Stimulated activated CD8-positive, alpha-beta memory T cell treated with anti-CD3 and anti-CD28 coated beads, Interleukin-15, amount 100 ng/mL, for 24 hours (primary cell): ENCODE measurements at places on chromosomes 2 and 18.

DNA sequence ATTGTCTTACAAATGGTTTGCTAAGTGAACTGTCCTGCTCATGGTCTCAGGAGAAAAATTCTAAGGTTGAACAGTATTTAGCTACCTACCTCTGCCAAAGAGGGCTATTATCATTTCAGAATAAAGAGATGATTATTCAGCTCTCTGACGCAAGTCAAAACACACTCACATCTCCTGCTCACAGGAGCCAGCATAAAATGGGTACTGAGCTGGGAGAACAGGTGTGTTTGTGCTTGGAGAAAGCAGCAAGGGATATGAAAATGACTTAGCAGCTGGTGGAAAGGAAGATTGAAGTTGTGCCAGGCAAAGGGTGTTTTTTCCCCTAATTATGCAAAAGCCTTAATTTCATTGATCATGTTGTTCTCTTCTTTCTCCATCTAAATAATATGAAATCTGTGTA lies 47.3 kb upstream of the TANK start:
- no peak for DNase-seq

- no peak for DNase-seq
These were observed 91.4 kb downstream of the COL6A3 start for GRCh38 chr2:237322564-237322963.

DNA sequence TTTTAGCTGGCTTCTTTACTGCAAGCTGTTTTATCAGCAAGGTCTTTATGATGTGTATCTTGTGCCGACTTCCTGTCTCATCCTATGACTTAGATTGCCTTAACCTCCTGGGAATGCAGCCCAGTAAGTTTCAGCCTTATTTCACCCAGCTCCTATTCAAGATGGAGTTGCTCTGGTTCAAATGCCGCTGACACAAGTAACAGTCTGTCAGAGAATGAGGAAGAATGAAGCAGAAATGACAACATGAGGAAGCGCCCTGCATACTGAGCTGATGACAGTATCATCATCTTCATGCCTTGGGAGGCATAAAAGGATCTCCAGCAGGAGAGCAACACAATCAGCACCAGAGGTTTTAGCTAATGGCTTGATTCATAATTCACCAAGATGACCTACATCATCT lies 309.4 kb downstream of the NBAS start:
- DNase-seq, result no peak

DNA sequence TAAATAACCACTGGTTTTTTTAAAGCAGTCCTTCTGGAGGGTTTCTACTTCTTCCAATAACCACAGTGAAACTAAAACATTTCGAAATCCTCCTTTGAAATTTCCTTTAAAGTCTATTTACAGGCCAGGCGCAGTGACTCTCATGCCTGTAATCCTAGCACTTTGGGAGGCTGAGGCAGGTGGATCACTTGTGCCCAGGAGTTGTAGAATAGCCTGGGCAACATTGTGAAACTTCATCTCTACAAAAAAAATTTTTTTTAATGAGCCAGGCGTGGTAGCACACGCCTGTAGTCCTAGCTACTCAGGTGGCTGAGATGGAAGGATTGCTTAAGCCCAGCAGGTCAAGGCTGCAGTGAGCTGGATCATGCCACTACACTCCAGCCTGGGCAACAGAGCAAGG lies 15.2 kb downstream of the KIDINS220 start:
- DNase-seq, result no peak

DNA sequence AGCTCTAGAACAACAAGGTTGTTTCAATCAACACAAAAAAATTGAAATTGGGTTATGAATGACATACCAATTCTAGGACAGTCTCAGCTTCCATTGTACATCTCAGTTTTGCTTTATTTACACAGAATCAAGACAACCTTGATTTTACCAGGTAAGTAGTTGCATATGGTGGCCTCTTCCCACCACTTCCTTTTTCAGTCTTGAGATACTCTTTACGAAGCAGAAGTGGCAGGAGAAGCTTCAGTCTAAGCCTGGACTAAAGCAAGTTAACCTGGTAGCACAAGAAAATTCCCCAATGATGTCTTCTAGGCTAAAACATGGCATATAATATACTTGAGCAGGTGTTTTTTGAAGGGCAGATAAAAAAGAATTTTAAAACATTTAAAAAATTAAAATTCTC lies 10.7 kb upstream of the FAM136A start:
- no peak for DNase-seq

DNA sequence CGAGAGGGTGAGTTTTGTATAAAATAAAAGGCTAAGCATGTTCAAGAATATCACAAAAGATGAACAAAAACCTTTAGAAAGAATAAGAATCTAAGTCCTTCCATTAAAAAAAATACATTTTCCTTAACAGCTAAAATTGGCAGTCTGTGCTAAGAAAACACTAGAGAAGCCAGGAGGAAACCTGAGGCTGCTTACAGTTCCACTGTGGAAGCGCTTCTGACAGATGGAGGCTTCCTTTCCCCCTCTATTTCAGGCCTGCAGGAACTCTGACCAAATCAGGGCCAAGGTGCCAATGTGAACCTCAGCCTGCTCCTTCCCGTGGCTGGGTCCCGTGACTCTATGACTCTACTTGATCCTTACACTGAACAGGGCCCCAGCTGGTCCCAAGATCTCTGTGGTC lies 108.1 kb upstream of the ARHGAP28 start:
- DNase-seq, result no peak

DNA sequence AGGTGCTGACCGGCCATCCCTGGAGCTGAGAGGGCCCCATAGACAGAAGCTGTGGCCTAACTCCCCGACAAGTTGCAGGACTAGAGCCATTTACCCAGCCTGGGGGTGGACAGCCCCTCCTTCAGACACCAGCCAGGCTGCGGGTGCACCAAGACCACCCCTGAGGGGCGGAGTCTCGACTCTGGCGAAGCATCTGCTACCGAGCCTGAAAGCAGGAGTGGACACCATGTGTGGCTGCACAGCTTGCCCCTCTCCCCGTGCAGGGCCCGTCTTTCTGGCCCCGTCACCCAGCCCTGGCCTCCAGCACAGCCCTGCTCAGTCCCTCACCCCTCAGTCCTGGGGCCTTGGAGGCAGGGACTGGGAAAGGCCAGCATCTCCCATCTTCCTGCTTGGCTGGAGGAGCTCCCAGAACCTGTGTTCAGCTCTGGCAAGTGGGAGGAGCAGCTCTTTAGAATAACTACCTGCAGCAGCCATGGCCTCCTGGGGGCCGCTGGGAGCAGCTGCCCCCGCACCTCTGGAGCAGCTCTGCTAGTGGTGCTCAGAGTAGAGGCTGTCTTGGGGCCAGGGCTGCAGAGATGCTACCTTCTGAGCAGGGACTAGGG lies 275.8 kb downstream of the NDUFA10 start:
- DNase-seq, result no peak

- no peak for DNase-seq
These were observed 30.7 kb downstream of the XRCC5 start for GRCh38 chr2:216139884-216140283.

DNA sequence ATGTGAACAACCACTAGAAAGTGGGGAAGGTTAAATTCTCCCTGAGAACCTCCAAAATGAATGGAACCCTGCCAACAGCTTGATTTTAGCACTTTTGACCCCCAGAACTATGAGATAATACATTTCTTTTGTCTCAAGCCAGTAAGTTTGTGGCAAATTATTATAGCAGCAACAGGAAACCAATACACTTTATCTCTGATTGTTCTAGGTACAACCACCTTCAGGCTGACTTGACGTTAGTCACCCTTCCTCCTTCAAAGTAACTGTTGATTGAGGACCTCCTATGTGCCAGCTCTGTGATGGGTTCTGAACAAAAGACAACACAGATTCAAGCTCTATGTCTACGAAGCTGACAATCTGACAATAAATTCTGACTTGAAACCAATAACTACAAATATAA lies 318.9 kb downstream of the NCKAP5 start:
- no peak for DNase-seq

- no peak for DNase-seq
These were observed 930.0 kb upstream of the KLHL29 start for GRCh38 chr2:22454826-22455485.

GRCh38 chr2:218027426-218028188 lies 24.8 kb upstream of the TNS1 start:
- DNase-seq, result no peak

DNA sequence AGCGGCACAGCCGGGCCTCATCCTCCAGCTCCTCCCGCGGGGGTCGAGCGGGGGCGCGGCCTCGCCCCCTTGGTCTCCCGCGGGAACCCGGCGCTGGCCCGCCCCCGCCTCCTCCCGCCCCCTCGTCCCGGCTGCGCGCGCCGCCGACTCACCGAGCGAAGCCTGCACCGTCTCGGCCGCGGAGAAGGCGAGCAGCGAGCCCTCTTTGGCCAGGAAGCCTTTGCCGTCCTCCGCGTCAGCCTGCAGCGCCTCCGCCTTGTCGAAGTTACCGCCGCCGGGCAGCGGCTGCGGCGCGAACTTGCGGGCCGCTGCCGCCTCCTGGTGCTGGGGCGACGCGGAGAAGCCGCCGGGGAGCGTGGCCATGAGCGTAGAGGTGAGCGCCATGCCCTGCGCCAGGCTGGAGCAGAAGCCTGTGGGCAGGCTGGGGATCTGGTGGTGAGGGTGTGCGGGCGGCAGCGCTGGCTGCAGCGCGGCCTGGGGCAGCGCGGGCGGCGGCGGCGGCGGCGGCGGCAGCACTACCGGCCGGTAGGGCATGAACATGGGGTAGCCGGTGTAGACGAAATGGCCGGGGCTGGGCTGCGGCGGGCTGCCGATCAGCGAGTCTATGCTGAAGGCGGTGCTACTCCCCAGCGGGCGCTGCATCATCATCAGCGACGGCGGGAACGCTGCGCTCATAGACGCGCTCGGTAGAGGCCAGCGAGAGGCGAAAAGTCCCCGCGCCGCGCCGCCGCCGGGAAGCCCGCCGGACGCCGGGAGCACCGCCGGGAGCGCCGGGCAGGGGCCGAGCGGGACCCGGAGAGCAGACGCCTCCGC lies 683 bp downstream of the GBX2 start:
- DNase-seq, result no peak

GRCh38 chr2:232568161-232568560 lies 17.7 kb downstream of the EIF4E2 start:
- no peak for DNase-seq

GRCh38 chr2:232489516-232490220 lies 2.0 kb upstream of the ECEL1 start:
- DNase-seq, result no peak

DNA sequence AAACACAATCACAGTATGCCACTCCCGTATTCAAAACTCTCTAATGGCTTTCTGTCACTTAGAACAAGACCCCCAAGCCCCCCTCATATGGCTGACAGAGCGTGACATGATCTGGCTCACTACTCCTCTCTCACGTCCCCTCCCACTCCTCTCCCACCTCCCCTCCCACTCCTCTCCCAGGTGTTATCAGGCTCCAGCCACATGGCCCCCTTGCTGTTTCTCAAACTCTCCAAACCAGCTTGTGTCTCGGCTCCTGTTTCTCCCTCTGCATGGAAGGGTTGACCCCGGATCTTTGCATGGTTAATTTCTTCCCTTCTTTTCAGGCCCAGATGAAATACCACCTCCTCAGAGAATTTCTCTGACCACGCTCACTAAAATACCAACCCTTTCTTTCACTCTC lies 180.8 kb downstream of the SLC8A1 start:
- no peak for DNase-seq

DNA sequence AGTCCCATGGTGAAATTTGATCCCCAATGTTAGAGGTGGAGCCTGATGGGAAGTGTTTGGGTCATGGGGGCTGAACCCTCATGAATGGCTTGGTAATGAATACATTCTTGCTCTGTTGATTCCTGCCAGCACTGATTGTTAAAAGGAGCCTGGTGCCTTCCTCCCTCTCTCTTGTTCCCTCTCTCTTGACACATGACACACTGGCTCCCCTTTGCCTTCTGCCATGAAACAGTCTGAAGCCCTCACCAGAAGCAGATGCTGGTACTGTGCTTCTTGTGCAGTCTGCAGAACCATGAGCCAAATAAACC lies 30.6 kb upstream of the EPC2 start:
- no peak for DNase-seq

- DNase-seq, result no peak
These were observed 208.8 kb downstream of the NBAS start for GRCh38 chr2:15352363-15352762.

- DNase-seq, result no peak
These were observed 93.8 kb downstream of the ARL4C start for GRCh38 chr2:234403074-234403473.

- no peak for DNase-seq
These were observed 229.1 kb upstream of the SLC14A2 start for GRCh38 chr18:45386041-45386655.

- no peak for DNase-seq
These were observed 9.2 kb downstream of the PTMA start for GRCh38 chr2:231717281-231718171.

DNA sequence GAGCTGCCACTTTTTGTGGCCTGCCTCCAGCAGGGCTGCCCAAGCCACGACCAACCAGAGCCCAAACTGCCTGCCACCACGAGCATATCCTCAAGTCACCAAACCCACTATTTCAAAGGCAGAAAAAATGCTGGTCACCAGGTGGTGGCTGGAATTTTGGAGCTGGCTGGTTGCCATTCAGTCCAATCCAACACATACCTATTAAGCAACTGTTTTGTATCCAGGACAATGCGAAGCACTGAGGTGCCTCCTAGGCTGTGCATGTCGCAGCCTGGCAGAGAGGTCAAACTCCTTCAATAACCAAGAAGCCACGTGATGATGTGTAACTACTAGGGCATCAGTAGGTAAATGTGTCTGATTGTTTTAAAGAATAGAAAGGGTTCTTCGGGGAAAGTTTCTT lies 108.3 kb upstream of the PPP1CB start:
- DNase-seq, result no peak

GRCh38 chr2:237625216-237625705 lies 2.1 kb upstream of the LRRFIP1 start:
- no peak for DNase-seq

DNA sequence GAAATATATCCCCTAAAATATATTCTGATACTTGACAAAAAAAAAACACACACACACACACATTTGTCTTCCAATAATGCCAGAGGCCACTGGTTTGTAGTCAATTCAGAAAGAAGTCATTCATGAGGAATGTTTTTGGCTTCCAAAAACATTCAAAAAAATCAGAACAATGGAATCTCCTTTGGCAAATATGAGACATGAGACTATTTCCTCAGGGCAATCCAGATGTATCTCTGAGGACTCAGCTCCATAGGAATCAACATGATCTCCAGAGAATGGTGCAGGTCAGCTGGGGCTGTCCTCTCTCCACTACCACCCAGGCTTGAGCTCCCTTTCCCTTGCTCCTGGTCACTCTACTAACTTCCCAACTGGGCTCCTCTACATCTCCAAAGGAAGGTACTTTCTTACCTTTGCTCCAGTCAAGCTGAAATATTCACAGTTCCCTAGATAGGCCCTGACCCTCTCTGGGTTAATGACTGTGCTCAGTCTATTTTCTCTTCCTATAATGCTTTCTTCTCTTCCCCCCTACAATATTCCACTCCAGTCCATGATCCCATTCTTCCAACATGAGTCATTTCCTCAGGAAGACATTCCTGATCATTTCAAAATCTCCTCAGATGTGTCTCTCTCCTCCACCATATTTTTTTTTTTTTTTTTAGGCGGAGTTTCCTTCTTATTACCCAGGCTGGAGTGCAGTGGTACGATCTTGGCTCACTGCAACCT lies 145.3 kb downstream of the C1D start:
- no peak for DNase-seq

GRCh38 chr2:158687315-158687714 lies 107.8 kb upstream of the DAPL1 start:
- DNase-seq, result no peak

GRCh38 chr2:72367530-72368225 lies 220.0 kb upstream of the CYP26B1 start:
- no peak for DNase-seq
